Activated naive CD4-positive, alpha-beta T cell treated with anti-CD3 and anti-CD28 coated beads, Interleukin-2, amount 50 U/mL, for 72 hours (primary cell): ENCODE measurements at places on chromosomes 13 and 19. TPM values are rescaled to one million over a fixed set of nuclear protein-coding genes. Genes with fewer than 3 reads are reported as not detected.

DNA sequence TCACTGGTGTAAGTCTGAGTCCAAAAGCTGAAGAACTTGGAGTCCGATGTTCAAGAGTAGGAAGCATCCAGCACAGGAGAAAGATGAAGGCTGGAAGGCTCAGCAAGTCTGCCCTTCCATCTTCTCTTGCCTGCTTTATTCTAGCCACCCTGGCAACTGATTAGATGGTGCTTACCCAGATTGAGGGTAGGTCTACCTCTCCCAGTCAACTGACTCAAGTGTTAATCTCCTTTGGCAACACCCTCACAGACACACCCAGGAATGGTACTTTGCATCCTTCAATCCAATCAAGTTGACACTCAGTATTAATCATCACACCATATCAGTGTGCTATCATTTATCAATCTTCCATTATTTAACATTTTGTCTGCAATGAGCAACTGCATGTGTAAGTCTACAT, 223.5 kb downstream of the GPC5 start:
- no peak for DNase-seq

DNA sequence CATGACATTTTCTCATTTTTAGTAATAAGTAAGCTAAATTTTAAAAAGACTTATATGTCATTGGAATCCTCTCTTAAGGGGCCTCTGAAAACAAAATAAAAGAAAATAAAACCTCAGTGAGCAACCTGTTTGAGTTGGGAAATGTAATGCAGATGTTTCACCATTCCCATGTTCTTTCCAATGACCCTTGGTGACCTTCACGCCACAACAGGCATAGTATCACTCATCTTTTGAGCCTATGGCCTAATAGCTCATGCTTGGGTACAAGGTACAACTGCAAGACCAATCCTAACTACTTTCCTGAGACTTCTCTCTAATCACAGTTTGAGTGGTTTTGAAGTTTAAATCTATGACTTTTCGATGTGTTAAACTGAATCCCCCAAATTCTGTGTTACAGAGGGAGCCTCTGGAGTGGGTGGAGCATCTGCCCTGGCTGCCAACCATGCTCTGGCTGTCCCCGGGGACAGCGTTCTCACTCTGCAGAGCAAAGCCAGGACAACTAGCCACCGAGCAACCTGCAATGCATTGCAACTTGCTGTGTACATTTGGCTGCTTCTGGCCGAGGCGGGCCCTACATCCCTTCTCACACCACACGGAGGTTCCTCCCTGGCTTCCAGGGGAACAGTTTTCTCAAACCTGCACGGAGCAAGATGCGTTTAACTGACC, 307.9 kb upstream of the MAB21L1 start:
- DNase-seq: no peak

GRCh38 chr13:92590503-92590908, 636.1 kb upstream of the GPC6 start:
- no peak for DNase-seq

DNA sequence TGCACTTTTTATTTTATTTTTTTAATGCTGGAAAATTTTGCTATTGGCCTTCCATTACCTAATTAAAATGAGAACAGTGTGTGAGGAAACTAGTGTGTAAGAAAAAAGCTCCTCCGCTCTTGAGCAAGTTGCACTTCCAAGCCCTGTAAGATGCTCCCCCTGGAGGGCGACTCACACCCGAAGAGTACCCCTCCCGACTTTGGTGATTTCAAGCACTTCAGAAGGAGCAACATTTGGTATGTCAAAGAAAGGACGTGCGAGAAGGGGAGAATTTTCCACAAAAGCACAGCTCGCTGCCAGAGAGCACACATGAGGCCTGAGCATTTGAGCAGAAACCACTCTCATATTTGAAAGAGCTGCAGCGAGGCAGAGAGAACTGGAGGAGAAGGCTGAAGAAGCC, 504.4 kb downstream of the FGF9 start:
- no peak for DNase-seq

DNA sequence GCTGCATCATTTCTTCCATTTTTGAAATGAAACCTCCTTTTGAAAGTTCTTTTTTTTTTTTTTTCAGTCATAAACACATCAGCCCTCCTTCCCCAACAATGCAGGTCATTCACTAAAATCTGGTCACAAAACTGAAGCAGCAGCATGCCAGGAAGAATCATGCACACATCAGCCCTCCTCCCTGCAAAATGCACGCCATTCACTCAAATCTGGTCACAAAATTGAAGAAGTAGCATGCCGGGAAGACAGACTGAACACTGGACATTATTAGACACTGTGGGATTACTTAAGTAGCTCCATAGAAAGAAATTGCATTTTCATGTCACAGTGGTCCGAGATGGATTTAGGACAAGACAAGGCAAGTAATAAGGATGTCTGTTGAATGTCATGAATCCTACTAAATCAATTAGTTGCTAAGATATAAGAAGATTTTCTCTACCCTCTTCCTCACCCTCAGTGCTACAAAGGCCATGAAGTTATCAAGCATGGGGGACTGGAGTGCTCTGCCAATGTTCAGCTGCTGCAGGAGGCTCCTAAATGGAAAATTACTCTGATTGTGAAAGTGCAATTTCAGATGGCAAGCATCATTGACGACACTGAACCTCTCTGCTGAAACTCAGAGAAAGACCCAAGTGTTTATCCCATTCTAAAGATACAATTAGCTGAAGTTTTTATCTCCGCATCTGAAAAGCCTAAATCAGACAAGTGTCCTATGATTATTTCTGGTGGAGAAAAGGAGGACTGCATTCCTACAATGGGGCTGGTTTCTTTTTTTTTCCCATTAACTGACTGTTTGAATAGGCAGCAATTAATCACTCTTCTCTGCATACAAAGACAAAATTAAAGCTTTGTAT, 913.2 kb downstream of the DIAPH3 start:
- DNase-seq: no peak

DNA sequence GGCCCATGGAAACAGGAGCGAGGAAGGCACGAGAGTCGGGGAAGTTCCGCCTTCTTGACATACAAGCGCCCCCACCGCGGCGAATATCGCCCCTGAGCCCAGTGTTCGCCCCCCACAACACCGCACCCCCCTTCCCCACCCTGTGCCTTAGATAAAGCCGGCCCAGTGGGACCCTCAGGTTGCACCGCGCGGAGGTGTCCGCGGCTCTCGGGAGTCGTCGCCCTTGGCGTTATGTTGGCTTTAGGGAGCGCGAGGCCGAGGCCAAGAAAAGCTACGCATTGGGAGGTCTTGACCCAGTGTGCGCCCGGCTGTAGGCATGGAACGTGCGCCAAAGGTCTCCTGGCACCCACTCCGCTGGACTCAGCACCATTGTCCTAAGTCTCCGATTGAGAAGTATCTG, 603 bp upstream of the ZNF132 start:
- no peak for DNase-seq

DNA sequence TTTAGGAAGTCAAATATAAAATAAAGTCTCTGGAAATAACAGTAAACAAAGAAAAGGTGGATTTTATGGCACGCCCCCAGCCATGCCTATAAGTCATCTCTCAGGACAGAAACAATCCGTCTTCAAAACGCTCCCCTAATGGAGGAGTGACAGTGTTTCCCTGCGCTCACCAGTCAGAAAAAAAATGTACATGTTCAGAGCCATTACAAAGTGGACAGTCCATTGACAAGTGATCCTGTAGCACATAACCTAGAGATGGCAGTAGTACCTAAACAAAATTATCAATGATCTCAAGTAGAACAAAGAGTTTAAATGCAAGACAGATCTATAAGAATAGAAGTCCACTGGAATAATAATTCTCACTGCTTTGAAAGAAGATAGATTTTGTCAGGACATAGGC, 891.7 kb upstream of the MIR17HG start:
- DNase-seq: no peak

DNA sequence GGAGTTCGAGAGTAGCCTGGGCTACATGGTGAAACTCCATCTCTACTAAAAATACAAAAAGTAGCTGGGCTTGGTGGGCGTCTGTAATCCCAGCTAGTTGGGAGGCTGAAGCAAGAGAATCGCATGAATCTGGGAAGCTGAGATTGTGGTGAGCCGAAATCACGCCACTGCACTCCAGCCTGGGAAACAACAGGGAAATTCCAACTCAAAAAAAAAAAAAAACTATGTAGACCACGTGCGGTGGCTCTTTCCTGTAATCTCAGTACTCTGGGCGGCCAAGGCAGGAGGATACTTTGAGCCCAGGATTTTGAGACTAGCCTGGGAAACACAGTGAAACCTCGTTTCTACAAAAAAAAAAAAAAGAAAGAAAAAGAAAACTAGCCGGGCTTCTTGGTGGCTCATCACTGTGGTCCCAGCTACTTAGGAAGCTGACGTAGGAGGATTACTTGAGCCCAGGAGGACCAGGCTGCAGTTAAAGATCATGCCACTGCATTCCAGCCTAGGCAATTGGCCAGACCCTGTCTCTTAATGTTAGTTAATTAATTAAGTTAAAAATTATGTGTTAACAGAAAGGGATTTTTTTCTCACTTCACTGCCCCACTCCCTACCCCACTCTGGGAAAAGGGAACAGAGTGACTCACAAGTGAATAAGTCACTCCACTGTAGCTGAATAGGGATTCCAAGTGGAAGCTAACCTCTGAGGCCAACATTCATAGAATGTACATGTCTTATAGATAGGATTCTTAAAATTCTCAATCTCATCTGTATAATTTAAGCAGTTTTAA, 2.2 kb downstream of the ZNF83 start:
- no peak for DNase-seq

DNA sequence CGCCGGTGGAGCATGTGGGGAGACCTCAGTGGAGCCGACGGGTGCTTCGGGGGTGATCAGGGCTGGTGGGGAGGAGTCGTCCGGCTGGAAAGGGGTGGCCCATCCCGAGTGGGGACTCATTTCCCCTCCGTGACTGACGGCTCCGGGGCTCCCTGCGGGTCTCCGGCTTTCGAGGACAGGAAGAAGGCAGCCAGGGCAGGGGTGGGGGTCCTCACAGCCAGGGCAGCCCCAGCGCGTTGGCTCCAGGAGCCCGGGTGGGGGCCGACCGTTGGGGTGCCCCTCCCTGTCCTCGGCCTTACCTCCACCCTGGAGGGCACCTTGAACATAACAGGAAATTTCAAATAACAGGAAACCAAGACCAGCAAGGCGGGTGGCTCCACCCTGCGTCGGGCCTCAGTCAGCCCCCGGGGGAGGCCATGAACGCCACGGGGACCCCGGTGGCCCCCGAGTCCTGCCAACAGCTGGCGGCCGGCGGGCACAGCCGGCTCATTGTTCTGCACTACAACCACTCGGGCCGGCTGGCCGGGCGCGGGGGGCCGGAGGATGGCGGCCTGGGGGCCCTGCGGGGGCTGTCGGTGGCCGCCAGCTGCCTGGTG, at the start of gene S1PR4:
TSS of gene S1PR4 (plus strand) at position 393 of the 596 bp plus-strand sequence. CDS start at position 417, 24 bp downstream.
- DNase-seq: peak; percentile 76

DNA sequence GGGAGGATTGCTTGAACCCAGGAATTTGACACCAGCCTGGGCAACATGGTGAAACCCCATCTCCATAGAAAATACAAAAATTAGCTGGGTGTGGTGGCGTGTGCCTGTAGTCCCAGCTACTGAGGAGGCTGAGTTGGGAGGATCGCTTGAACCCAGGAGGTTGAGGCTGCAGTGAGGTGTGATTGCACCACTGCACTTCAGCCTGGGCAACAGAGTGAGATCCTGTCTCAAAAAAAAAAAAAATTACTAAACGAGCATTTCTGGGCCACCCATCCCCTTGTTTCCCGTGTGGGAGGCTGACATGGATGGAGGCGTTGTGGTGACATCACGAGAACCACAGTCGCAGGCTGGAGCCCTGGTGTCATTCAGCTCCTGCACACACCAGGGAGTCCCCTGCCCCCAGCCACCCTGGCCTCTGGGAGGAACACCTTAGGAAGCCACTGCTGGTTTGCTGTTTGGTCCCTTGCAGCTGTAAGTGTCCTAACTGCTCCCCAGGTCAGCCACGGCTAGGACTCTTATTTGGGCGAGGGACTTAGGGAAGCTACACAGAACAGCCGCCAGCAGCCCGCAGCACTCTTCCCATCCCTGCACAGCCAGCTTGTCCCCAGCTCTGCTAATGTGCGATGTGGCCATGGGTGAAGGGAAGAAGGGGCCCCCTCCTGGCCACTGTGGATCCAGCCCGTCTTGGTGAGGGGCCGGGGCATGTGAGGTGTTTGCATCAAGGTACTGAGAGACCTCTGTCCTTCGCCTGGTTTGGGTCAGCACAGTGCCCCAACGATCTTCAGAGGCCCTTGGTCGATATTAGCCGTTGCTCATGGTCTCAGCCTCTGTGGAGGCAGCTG, 12.7 kb downstream of the NKPD1 start:
- no peak for DNase-seq

GRCh38 chr13:102325321-102325720, 76.5 kb downstream of the FGF14 start:
- DNase-seq: no peak

The ACTL9 gene
- total RNA-seq: not detected

The ACER1 gene
- 0.52 TPM for total RNA-seq

The CCDC70 gene
- total RNA-seq: not detected

The MCF2L gene
- total RNA-seq: 4.8 TPM

The CATSPERD gene
- not detected for total RNA-seq

The TEX26 gene
- total RNA-seq: not detected
